Right cardiac atrium (tissue), 5 donors: ENCODE measurements at places on chromosomes 5 and 9. TPM values are rescaled to one million over a fixed set of nuclear protein-coding genes. Genes with fewer than 3 reads are reported as not detected.

DNA sequence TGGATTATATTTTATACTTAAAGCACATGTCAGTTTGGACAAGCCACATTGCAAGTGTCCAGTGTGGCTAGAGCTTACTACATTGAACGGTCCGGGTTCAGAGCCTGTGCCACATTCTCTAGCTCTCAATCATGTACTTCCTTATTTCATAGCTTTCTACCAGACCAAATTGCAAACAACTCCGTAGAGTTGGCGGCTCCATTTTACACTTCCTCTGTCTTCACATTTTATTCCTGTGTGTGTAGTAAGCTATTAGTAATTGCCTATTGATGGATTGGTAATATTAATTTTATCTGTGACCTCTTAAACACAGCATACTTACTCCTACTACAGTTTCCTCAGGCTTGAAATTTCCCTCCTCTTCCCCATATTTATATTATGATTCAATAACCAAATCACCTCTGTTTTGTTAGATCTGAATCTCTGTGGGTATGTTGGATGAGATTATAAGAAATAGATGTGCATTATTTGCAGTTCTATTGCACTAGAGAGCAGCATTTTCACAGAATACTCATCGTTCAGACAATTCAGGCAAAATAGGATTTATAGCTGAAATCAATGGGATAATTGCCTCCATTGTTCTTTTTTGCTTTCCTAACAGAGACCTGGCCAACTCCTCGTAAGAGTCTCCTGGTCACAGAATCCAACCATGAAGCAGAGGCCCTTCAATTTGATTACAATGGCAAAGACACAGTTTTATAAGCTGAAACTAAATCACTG lies 29.0 kb upstream of the C9orf72 start:
- no peak for DNase-seq

SLCO4C1 gene
- 0.03 TPM for total RNA-seq

GRCh38 chr9:107949061-107949460 lies 459.5 kb upstream of the KLF4 start:
- no peak for DNase-seq

GRCh38 chr9:136251264-136252115 lies 5.9 kb upstream of the QSOX2 start:
- no peak for DNase-seq

- DNase-seq = no peak
Measured at GRCh38 chr9:130054325-130054786, 650 bp downstream of the GPR107 start.

GRCh38 chr9:16236882-16237281 lies 633.6 kb downstream of the BNC2 start:
- DNase-seq = no peak

DNA sequence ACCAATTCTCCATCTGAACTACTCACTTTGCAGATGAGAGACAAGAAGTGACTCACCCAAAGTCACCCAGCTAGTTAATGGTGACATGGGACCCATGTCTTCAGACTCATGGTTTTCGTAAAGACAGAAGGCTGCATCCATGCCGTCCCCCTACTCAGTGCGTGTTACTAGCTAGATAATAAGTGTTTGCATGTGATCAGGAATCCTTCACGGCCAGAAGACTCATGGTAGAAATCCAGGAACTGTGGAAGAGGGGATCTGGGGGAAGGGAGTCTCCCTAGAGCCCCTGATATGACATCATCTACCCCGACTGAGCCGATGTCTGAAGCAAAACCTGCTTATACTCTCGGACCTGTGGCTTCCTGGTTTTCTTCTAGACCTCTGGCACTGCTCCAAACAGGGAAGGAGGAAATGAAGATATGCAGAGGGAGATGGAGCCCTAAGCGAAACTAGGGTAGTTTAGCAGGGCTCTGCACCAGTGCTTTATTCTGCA lies 3.3 kb downstream of the RNF183 start:
- DNase-seq = no peak

IFNE gene
- total RNA-seq = not detected

ANXA2R gene
- 0.95 TPM for total RNA-seq

RELL2 gene
- total RNA-seq = 2.0 TPM

DNA sequence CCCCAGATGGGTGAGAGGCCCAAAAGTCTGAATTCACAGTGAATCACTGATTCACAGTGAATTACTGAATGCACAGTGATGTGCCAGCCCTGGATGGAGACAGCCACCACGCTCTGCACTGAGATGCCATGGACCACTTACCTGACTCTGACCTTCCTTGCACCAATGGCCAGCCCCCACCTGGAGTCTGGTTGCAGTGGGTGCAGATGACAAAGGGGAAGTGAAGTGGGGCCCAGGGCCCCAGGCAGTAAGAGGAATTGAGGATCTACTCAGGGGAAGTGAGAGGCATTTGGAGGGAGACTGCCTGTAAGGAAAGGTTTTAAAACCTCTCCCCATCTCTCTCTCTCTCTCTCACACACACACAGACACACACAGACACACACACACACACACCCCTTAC lies 412.1 kb downstream of the CYLC2 start:
- DNase-seq = no peak

DNA sequence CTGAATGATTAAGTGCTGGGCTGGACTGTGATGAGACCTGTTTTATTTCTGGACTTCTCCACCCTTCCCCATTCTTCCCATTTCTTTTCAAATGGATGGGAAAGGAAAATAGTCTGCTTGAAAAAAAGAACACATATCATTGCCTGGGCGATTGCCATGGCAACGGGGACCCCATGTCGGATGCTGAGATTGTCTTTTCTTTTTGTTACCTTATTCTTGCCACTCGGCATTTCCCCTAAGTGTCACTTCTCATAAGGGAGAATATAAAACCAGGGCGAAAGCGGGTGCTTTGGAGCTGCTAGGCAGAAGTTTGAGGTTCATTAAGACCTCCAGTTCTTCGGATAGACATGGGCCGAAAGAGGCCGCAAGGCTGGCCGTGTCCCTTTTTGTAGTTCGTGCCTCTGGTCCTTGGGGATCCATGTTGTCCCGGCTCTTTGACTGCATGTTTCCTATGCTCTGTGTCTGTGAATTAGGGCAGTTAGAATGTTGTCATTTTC lies 763 bp downstream of the FGD3 start:
- no peak for DNase-seq

DNA sequence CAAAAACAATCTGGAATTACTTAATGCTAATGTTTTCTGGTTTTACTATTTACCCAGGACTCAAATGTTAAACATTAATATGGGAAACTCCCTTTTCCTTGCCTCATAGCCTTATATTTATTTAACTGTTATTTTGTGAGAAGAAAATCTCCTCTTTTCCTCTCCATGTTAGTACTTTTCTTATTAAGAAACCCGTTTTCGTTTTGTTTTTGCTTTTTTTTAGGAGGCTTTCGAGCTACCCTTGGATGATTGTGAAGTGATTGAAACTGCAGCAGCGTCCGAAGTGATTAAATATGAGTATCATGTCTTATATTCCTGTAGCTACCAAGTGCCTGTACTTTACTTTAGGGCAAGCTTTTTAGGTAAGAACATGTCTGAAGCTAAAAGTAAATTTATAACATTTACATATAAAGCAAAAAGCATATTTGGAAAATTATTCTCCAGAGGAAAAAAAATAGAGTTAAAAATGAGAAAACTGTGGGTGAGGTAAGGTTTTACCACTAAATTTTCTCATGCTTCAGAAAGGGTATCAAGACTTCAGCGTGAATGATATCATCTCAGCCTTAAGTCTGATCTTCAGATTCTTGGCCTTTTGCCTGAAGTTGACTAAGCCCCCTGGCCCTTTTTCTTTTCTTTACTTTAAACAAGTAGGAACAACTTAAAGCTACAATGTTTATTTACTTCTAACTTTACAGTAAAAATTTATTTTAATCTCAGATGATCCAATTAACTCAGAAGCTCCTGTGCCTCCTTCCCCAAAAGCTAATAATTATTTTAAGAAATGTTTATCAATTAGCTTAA lies 113.8 kb downstream of the RPS23 start:
- no peak for DNase-seq

GRCh38 chr9:94153905-94154304 lies 69.6 kb downstream of the PTPDC1 start:
- no peak for DNase-seq

DNA sequence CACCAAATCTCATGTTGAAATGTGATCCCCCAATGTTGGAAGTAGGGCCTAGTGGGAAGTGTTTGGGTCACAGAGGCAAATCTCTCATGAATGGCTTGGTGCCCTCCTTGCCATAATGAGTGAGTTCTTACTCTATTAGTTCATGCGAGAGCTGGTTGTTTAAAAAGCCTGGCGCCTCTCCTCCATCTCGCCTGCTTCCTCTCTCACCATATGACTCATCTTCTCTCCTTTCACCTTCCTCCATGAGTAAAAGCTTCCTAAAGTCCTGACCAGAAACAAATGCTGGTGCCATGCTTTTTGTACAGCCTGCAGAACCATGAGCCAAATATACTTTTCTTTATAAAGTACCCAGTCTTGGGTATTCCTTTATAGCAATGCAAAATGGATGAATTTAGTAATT lies 20.9 kb upstream of the ARHGAP26 start:
- DNase-seq = no peak

DNA sequence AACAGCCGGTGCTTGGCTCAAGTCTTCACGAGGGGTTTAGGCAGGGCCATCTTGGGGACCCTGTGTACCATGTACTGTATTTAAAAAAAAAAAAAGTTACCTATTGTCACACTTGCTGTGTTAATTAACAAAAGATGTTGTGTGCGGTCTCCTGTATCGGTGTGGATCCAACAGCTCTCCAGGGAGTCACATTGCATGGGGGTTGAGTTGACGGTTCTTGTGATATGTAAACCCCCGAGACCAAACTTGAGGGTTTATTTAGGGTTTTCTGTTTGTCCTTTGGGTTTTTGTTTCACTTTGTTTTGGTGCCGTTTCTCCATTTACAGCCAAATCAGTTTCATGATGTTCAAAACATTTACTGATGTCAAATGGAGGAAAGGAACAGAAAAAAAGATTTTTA lies 22.2 kb downstream of the AMBP start:
- DNase-seq = no peak

GRCh38 chr5:152634586-152634985 lies 229.5 kb upstream of the NMUR2 start:
- DNase-seq = no peak

DNA sequence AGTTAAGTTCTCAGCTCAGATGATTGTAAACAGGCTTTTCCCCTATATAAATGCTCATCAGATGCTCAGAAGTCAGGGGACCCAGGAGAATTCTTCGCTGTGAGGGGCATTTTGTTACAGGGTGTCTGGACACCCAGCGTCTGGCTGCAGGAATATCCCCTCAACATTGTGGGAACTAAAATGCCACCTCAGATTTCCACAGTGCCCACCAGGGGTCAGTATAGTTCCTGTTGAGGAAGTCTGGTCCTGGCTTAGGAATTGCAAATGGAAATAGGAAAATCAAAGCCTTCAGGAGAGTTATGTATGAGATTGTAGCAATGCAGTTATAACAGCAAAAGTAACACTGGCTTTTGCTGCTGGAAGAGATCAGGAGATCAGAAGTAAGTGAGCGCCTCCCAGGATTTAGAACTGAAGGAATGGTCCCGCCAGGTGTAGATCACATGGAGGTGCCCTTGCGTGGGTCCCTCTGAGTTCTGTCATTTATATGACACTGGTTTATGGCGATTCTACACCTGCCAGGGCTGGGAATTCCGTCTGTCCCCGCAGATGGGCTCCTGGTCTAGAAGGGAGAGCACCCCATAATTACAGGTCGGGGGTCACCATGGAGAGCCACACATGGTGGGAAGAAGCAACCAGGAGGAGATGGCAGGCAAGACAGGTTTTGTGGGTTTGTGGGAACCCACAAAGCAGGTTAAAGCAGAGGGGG lies 47.1 kb upstream of the CTSL start:
- peak; percentile 49 for DNase-seq

IRX1 gene
- not detected for total RNA-seq

- no peak for DNase-seq
Measured at GRCh38 chr5:61823065-61823464, 482.9 kb upstream of the KIF2A start.

DNA sequence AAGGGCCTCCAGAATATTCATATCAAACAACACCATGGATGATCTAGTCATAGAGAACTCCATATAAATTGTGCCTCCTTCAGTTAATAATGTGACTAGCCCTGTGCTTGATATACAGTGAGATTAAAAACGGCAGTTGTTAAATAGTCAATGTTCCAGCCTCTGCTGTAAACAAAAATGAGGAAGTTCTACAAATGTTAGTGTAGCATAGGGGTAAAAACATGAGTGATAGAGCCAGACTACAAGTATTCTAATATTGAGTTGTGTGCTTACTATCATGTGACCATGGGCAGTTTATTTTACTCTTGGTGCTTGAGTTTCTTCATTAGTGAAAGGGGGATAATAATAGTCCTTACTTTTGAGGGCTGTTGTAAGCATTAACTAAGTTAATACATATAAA lies 43.3 kb upstream of the SLCO6A1 start:
- DNase-seq = no peak

- DNase-seq = peak; percentile 75
Measured at GRCh38 chr9:86983249-86983619, 35.9 kb upstream of the GAS1 start.
